GM18507 (cell line): ENCODE measurements at places on chromosomes 11 and 22.

DNA sequence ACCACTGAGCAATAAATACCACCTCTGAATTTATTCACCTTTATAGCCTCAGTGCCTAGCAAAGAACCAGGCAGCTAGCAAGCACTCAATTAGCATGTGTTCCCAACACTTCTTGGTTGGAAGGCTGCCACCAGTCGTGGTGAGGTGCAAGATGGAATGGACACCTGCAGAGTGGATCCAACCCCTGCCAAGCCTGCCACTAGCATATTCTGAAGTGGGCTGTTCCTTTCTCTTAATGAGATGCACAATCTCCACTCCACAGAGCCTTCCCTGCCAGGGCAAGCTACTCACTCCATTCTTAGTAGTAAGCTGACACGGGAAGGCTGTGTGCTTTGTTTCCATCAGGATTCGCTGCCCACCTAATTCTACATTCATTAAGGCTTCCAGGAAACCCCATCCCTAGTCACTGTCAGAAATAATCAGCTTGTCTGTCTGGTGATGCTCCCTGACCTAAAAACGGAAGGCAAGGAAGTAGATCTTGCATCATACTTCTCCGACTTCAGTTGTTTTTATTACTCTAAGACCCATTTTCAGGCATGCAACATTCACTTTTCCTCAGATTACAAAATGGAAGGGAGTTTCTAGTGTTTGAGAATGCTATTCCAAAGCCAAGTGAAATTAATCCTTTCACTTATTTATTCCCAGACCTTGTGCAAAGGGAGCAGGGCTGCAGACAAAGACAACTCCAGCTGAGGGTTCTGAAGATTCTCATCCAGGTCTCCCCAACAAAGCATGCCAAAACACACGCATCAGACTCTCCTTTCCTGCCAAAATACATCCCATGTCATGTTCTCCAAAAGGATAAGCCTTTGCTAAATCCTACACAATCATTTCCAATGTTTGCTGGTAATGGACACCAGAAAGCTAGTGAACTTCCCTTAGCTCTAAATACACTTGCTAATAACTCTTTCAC is 128.0 kb downstream of the TENM4 start:
- no peak for DNase-seq

- no peak for DNase-seq
Observed at GRCh38 chr11:79086056-79086455, 354.8 kb downstream of the TENM4 start.

DNA sequence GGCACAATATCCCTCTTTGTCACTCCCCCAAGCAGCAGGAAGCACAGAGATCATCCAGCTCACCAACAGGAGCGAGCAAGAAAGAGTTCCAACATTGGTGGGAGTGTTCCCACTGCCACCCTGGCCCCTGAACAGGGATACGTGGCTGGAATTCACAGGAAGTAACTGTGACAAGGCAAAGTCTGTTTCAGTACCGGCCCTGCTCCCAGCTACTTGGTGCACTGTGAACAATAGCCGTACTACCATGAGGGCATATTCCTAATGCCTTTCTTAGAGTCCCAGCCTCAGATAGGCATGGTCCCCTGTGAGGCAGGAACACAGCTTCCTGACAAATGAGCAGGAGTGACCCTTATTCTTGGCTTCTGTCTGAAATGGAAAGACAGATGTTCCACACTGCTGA is 1.8 kb upstream of the SLC37A2 start:
- DNase-seq = no peak

- DNase-seq = no peak
Observed at GRCh38 chr11:116972691-116973090, 125.5 kb downstream of the SIK3 start.

GRCh38 chr11:72643547-72643946 is 30.7 kb downstream of the PDE2A start:
- DNase-seq = no peak

GRCh38 chr22:19121631-19122142 is 525 bp downstream of the DGCR2 start:
- DNase-seq = no peak

- DNase-seq = no peak
Observed at GRCh38 chr11:58576887-58577471, 1.3 kb upstream of the LPXN start.

- DNase-seq = peak; percentile 71
Observed at GRCh38 chr22:50314455-50315288, 7.2 kb upstream of the PLXNB2 start.

- no peak for DNase-seq
Observed at GRCh38 chr11:4936745-4937144, 10.7 kb downstream of the OR51A4 start.

DNA sequence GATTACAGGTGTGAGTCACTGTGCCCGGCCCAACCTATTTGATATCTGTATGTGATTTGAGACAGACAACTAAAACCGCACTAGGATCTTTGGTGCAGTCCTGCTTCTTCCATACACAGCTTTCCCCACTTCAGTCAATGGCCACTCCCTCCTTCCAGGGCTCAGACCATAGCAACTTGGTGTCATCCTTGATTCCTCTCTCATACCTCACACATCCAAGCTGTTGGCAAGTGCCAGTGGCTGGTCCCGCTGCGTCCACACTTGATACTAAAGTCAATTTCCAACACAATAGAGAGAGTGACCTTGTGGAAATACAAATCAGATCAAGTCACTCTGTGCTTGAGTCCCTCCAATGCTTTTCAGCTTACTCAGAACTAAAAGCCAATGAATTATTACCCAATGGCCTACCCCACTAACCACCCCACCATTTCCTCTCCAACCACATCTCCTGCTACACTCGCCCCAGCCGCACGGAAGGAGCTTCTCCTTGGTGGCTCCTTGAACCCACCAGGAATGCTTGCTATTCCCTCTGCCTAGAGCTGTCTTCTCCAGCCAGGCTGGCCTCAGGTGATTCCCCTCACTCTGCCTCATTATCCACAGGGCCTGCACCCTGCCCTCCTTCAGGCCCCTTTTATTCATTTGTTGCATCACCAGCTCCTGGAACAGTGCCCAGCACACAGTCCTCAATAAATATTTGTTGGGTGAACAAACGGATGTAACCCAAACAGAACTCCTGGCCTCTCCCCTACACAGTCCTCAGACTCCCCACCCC is 12.9 kb downstream of the ABTB2 start:
- no peak for DNase-seq

DNA sequence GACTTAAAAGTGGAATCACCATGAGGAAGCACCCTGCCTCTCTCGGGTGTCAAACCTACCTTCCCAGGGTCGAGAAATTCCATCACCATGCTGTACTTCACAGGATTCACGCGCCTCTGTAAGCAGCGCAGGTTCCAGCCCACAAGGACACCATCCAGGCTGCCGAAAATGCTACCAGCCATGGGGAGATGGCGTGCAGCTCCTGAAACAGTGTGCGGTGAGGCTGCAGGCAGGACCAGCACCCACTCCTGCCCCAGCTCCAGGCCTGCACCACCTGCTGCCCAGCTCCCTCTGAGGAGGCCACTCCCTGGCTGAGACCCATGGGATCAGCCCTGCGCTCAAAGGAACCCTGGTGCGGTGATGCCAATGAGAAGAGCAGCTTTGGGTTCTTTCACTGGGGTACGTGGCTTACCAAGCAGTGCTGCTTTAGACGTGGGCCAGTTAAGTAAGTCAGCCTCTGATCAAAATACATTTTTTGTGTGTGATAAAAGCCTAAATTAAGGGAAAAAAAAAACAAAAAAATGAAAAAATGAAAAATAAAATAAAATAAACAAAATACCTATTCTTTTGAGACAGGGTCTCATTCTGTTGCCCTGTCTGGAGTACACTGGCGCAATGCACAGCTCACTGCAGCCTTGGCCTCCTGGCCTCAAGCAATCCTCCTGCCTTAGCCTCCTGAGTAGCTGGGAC is 115.4 kb downstream of the MED15 start:
- DNase-seq = no peak

DNA sequence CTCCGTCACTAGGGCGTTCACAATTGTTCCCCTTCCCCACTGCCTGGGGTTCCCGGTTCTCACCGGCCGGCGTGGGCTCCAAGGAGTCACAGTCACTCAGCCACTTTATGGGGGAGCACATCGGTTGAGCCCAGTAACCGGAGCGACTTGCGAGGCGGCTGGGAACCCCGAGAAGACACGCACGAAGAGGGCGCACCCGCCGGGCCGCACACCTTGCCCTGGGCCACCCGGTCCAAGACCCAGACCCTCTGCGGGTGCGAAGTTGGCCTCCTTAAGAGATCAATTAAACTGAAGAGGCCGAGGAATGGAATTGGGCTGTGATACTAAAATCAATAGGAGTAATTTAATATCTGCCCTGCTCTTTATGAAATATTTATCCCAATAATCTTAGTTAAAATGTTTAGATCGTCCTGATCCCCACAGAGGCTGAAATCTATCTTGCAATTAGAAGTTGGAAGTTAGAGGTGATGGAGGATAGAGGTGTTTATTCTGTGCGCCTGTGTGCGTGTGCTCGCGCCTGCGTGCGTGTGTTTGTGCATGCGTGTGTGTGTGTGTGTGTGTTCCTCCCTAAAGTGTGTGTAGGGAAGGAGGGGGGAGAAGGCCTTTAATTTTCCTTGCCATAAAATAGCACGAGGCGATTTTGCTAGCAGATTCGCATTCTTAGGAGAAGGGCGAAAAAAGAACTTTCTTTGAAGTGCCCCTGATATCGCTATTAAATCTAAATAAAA is 954 bp upstream of the MN1 start:
- no peak for DNase-seq
